ENCODE measurements at places on chromosomes 13 and 19. TPM values are rescaled to one million over a fixed set of nuclear protein-coding genes. Genes with fewer than 3 reads are reported as not detected.

- no peak for DNase-seq
These were observed 320.1 kb downstream of the MTUS2 start for GRCh38 chr13:29140277-29140676.

DNA sequence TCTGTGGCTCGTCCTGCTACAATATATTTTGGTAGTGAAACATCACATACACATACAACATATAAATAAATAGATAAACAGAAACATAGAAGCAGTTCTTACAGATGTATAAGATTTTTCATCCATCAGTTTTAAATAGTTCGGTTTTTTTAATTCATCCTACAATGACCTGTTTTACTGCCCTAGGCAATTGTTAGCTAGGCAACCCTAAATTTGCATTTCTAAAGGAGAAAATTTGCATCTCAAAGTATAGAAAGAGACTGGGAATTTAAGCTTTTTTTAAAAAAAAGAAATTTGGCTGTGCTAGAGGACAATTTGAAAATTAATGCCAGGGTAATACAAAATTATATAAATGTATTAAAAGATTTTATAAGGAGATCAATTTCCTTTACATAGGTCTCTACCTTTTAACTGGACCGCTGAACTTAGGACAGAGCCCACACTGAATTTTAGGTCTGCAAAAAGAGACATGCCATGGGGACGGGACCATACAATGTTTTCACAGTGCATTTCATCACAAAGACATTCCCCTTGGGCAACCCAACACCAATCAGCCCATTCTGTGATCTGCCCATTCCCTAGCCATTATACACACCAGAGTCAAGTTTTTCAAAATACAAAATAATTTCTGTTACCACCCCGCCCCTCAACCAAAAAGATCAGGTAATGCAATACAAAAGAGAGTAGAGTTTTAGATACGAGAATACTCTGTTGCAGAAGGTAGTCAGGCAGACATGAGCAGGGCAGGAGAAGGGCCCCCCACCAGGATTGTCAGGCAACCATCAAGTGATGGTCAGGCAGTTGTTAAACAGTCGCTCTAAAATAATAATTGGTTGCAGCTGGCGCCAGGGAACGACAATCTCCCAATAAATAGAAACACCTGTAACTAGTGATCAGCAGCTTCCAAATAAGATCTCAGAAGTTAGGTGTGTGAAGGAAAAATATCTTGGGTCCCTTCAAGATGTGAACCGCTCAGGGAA, 299.7 kb upstream of the SGCG start:
- no peak for DNase-seq

DNA sequence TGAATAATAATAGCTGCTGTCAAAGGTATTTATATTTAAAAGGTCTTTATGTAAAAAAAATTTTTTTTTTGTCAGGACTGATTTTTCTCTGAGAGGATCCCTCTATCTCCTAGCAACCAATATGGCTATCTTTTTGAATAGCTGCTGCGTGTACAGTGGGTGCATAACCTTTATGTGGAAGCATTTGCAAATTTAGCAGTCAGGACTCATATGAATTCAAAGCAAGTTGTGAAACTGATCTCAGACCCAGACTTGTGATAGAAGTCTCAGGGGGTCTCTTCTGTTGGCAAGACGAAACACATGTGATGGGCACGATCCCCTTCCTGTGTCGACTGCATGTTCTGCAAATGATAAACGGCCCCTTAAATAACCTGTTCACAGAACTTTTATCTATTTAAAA, 114.1 kb upstream of the ARGLU1 start:
- no peak for DNase-seq

DNA sequence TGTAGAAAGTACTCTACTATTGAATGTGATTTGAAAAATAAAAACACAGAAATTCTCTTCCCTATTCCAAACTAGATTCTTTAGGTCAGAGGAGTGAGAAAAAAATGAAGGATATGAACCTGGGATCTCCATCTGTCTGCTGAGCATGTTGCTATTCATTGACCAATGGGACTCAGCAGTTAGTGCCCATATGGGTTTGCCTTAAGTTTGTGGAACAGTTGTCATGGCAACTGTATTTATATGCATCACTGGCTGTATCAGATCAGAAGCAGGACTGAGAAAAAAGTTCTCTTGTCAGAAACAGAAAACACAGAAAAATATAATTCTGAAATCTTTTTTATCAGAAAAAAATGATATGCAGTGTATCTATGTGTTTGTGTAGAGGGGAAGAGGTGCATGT, 73.3 kb upstream of the ATXN8OS start:
- DNase-seq = no peak

DNA sequence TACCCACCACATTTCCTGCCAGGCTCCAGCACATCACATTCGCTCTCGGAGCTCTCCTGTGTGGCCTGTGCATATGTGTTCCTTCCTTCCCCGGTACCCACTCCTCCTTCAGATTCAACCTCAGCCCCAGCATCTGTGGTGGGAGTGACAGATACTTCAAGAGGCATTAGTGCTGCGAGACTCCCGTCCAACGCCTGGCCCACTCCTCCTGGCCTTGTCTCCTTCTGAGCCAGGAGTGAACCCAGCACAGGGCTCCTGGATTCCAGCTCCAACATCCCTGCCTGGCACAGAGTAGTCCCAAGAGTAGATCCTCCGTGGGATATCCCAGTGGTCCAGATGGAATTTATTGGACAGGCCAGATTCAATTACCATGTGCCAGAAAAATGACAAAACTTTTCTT, 55.9 kb downstream of the SACS start:
- no peak for DNase-seq

DNA sequence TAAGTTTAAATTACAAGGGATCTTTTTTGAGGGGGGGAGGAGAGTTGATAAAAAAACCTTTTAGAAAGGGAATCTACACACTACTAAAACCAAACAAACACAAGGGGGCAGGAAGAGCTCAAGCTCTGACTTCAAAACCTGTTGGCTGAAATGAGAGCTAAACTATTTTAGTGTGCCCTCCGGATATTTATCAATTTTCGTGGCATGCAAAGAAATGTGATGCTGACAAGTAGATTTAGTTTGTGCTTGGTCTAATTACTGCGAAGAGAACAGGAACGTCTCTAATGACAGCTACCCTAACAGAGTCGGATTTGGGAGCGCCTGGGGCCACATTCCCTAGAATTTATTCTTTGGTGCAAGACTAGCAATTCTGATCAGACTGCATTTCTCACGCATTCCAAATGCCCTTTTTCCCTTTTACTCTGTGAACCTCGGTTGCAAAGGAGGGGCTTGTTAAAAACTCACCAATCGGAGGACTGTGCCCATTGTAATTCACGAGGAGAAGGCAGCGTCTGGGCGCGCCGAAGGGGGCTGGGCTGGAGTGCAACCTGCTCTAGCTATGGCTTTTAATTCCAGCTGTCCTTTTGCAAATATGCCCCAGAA, 802 bp upstream of the FREM2 start:
- no peak for DNase-seq

DNA sequence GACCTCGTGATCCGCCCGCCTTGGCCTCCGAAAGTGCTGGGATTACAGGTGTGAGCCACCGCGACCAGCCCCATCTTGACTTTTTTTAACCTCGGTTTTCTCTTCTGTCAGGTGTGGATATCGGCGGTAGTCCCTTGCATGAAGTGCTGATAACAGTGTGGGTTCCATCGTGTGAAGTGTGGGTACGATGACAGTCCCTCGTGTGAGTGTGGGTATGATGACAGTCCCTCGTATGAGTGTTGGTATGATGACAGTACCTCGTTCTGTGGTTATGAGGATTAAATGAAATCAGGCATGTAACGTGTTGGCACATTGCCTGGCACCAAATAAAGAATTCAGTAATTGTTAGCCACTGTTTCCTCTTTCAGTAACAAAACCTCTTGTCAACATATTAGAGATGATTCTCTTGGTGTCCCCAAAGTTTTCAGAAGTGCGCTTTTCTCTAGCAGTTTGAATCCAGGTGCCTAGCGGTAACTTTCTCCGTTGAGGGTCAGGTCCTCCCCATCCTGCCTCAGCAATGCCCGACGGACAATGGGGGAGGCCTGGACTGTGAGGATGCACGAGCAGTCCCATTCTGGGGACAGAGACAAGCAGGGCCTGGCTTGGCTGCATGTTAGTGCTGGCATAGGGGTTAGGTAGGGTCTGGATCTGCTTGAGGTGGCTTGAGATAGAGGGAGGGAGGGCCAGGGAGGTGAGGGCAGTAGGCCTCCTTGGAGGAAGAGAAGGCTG, 15.3 kb downstream of the GATAD2A start:
- DNase-seq = no peak

DNA sequence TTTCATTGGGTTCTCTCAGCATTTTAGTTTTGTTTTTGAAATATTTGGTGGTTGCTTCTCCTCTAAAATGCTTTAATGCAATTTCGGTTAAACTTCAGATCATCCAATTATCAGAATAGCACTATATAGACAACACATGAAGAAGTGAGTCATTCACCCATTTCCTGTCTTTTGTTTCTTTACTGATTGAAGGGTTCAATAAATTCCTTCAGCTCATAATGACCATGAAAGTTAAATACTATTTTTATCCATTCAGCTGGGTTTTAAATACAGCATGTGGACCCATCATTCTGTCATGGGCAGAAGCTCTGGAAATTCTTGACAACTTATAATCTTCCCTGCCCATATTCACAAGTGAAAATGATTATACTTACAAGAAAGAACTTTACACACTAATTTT, 187.2 kb downstream of the ITGBL1 start:
- DNase-seq = no peak

DNA sequence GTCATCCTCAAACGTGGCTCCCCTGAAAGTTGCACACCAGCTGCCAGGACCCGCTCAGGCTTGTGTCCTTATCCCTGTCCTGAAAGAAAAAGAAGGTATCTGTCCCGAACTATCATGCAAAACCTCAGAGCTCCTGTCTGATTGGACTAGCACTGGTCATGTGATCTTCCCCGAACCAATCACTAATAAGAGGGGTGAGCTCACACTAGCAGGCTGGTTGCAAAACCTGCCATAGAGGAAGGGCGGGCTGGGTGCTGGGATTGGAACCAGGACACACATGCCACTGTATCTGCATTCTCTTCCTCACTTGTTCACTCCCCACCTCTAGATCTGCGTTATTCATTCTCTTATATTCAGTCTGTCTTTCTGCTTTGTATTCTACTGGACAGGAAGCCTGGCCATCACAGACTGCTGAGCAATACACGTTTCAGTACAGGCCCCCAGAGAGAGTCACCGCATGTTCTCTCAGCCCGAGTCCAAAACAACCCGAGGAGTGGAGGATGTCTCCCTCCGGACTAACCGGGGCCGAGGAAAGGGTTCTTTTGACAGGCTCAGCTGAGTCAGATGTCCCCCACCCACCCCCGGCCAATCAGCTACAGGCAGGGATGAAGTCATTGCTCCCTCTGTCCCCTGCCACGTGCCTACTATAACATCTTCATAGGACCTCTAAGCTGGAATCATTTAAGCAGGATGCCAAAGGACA, 97.7 kb downstream of the SIPA1L3 start:
- peak; percentile 87 for DNase-seq

- DNase-seq = no peak
These were observed 1.4 kb downstream of the DUXA start for GRCh38 chr19:57165846-57166245.

DNA sequence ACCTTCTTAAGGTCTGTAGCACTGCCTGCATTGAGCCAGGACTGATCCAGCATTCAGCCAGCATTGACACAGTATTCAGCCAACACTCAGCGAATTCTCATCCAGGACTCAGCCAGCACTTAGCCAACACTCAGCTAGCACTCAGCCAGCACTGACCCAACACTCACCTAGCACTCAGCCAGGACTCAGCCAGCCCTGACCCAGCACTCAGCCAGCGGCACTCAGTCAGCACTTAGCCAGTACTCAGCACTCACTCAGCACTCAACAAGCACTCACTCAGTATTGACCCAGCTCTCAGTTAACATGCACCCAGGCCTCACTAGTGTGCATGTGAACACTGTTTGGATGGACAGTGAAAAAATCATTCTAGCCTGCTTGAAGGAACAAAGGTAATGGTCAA, 55.0 kb downstream of the TSHZ3 start:
- no peak for DNase-seq

DNA sequence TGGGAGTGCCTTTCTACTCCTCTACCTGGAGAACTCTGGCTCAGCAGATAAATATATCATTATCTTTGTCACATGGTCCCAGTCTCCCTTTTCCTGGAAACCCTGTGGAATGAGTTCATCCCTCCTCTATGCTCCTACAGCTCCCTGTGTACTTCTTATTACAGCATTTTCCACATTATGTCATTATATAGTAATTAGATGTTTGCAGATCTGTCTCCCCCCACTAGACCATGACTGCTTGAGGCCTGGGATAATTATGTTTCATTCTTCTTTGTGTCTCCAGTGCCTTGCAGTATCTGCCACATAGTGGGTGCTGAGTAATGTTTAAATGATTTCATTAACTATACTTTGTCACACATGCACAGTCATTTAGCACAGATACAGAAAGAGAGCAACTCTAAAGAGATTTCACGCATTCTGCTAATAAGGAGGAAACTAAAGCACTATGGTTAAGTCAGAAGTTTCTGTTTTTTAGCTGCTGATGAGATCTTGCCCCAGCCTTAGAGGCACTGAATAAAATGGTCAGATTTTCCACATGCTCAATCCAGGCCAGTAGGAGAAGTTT, 66.1 kb upstream of the DIAPH3 start:
- no peak for DNase-seq

GRCh38 chr13:75818179-75818967, 182.2 kb downstream of the LMO7 start:
- no peak for DNase-seq

- DNase-seq = no peak
These were observed 22.0 kb downstream of the GGACT start for GRCh38 chr13:100566543-100566942.

GRCh38 chr19:18223860-18224524, 2.2 kb downstream of the PDE4C start:
- DNase-seq = peak; percentile 56

GRCh38 chr19:245457-245856, 45.7 kb downstream of the PLPP2 start:
- DNase-seq = no peak

GRCh38 chr13:89115307-89115706, 1444.1 kb downstream of the SLITRK5 start:
- no peak for DNase-seq

The HCST gene
- 8.5 TPM for total RNA-seq

The CCDC122 gene
- 6.0 TPM for total RNA-seq

The ZNF382 gene
- total RNA-seq = 53.3 TPM

The ZNF83 gene
- 92.3 TPM for total RNA-seq

The LHFPL6 gene
- 50.3 TPM for total RNA-seq

The GARIN5A gene
- total RNA-seq = 11.9 TPM

The ZNF146 gene
- 59.8 TPM for total RNA-seq

The IGFL3 gene
- not detected for total RNA-seq

Measured in dorsolateral prefrontal cortex (tissue), 122 donors.